ENCODE measurements at places on chromosomes 6 and 20.

DNA sequence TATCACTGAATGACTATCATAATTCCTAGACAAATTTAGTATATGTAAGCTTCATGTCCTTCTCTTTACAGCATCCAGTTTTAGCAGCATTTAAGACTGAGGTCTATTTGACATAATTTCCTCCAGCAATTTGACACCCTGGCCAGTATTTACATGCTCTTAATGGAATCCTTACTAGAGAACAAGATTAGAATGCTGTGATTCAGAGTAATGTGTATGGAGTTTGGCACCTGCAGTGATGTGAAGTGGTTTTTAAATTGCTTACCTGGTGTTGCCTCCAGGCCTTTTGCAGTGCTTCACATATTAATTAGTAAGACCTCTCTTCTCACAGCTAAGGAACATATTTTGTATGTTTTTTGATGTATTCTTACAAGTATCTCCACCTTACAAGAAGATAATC lies 9.8 kb downstream of the NKX2-4 start:
- DNase-seq = no peak

DNA sequence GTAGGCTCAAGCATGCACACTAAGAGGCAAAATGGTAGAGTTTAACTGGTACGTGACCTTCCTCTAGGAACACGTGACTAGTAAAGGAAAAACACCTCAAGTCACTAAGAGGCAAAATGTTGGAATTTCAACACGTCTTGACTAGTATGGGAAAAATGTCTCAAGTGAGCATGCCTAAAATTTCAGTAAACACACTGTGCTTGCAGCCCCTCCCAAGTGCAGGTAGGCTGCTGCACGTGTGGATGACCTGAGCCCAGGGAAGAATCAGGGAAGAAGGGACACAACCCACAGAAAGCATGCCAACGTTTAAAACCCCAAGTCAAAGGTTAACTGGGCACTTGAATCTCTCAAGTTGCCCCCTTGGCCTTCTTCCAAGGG lies 162.2 kb downstream of the TENT5A start:
- no peak for DNase-seq

DNA sequence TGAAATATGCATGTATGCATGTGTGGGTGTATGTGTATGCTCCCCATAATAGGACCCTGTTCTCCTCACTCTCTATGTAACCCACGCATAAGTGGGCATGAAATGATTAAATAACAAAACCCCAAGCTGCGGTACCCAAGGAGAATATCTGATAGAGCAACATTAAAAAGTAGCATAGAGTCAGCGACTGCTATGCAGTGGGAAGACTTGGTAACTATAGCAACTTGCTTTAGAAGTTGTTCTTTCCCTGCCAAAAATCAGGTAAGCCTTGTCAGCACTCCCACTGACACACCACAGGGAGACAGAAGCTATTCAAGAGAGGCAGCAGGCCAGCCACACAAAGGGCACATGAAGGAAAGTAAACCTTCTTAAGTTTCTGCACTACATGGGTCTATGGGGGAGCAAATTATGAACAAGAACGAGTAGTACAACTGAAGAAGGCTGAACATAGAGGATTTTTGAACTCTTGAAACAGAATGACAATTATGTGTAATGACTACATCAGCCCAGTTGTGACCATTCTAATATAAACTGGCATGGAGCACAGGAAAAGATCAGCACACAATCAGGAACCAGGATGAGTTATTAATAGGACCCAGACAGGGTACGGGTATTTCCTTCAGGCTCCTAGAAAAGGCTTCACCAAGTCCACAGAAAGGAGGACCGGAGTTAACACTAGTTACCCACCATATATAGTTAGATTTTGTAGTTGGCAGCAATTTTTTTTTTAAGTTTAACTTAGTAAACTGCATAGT lies 89.9 kb downstream of the GPR6 start:
- no peak for DNase-seq

DNA sequence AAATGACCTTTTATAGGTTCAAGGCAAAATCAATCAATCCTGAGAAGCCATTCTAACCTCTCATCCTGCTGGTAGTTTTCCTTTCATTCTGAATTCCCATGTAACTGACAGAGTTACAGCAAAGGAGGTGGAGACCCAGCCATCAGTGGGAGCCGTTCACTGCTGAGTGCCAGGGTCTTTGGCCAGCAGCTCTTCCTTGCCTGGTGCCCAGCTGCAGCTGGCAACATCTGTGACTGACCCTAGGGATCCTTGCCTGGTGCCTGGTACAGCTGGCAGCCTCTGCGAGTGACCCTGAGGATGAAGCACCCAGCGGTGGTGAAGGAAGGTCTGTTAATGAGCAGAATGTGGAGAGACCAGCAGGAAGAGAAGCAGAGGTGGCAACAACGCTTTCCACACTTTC lies 314.6 kb downstream of the THBS2 start:
- DNase-seq = no peak

DNA sequence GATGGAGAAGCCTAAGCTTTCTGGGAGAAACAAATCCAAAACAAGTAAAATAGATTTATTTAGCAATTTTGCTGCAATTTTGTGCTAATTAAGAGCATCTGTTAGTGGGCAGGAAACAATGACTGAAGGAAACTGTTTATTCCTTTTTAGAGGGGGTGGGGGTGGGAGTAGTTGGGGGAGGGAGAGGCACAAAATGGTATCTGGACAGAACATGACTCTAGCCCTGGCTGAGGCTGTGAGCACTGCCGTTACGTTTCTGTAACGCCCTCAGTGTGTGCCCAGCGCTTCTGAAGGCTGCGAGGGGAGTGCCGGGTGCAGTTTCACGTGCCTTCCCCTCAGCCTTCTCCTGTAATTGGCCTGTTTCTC lies 28.8 kb downstream of the METTL24 start:
- DNase-seq = peak; percentile 24

GRCh38 chr6:73521351-73521985 lies 636 bp upstream of the EEF1A1 start:
- DNase-seq = peak; percentile 64

GRCh38 chr20:44247586-44248409 lies 690 bp downstream of the GDAP1L1 start:
- peak; percentile 94 for DNase-seq

- DNase-seq = no peak
These were observed 263.5 kb downstream of the TMEM242 start for GRCh38 chr6:157059781-157060180.

DNA sequence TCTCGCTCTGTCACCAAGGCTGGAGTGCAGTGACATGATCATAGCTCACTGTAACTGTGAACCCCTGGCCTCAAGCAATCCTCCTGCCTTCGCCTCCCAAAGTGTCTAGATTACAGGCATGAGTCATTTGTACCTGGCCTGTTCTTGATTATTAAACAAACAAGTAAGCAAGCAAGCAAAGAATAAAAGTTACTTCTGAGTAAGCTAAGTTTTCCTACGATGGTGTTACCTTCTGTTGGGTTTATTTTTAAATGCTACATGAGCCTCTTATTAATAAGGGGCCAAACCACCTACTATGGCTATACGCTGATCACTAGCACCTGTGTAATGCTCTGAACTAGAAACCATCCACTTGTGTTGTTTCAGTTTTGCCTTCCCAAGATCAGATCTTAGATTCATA lies 50.8 kb downstream of the IL22RA2 start:
- DNase-seq = no peak

DNA sequence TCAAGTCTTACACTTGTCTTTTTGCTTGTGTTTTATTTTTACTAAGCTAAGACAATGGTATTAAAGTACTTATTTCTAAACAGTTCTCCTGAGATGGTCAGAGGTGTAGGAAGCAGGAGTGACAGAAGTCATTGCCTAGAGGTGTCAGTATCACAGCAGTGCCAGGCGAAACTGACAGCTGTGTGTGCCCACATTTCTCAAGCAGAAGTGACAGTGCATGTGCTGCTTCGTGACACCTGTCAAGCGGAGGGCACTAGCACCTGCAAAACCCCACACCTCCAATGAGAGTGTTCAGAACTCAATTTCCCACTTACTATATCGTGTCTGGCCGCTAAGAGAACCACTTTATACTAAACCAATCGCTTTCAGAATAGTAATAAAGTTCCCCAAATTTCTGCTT lies 82.8 kb downstream of the SLC23A2 start:
- DNase-seq = no peak

DNA sequence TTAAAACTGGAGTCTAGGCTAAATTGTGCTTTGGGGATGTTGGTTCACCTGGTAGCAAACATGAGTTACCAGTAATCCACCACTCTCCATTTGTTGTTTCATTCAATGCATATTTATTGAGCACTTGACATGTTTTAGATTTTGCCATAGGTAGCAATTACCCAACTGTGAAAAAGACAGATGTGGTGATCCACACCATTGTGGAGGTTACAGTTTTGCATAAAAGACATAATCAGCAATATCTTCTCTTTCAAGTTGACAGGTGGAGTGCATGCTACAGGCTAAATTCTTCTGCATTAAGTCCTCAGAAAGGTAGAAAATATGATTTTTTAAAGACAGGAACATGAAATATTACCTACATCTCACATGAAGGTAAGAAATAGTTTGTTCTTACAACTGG lies 143.0 kb upstream of the TSHZ2 start:
- DNase-seq = no peak

GRCh38 chr6:164569509-164569908 lies 739.9 kb downstream of the C6orf118 start:
- no peak for DNase-seq

DNA sequence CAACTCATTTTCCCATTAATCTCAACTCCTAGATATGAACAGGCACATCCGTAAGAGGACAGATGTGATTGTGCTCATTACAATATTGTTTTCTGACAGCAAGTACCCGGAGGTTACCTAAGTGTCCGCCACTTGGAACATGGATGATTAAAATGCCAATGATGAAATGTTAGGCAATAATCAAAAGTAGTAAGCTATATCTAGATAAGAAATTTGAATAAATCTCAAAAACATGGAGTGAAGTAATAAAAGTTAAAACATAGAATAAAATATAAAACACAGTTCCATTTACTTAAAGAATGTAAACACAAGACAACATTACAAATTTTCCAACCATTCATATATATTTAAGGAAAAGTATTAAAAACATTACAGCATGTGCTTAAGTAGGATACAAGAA lies 59.2 kb upstream of the LY86 start:
- DNase-seq = no peak

DNA sequence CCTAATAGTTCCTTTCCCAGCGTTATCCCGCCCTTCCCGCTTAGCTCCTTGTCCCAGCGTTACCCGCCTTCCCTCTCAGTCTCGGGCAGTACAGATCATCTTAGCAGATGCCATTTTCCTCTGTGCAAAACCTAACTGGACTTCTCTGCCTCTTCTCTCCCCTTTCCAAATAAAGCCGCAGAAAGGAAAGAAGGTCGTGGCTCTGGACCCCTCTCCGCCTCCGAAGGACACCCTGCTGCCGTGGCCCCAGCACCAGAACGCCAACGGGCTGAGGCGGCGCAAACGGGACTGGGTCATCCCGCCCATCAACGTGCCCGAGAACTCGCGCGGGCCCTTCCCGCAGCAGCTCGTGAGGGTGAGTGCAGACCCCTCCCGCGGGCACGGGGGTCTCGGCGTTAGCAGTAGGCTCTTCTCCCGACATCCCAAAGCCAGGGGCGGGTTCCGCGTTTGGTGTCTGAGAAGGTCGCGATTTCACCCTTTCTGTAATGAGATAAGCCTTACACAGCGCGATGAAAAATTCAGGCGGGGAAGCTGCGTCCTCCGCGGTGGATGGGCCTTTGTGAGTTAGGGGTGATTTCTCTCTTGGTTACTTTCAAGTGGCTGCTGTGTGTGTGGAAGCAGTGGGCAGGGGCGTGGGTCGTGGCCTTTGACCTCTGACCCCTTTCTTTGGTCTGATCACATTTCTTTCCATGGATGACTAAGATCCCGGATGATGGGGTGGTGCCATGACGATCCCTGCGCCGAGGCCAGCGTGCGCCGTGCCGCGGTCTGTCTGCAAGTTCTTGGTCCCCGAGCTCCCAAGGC lies 292.7 kb downstream of the TAF4 start:
- DNase-seq = no peak

DNA sequence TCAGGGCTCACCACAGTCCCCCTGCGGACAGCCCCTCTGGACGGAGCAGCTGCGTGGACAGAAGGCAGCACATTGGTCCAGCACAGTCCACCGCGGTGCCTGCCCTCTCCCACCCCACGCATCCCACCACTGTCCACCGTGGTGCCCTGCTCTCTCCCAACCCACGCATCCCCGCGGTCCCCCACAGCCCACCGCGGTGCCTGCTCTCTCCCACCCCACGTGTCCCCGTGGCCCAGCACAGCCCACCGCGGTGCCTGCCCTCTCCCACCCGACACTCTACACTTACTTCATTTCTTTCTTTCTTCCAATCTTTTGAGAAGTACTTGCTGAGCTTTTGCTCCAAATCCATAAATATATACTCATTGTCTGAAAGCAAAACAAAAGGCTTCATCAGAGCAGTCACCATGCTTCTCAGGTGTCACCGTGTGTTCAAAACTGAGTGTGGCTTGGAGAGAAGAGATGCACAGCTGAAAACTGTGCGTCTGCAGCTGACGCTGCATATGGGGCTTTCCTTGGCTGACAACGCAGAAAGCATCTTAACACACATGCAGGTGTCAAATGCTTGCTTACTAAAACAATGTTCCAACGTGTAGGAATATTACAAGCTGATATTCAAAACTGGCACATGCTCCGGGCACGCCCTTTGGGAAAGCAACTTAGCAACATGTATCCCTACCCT lies 11.8 kb downstream of the FRMD1 start:
- no peak for DNase-seq

DNA sequence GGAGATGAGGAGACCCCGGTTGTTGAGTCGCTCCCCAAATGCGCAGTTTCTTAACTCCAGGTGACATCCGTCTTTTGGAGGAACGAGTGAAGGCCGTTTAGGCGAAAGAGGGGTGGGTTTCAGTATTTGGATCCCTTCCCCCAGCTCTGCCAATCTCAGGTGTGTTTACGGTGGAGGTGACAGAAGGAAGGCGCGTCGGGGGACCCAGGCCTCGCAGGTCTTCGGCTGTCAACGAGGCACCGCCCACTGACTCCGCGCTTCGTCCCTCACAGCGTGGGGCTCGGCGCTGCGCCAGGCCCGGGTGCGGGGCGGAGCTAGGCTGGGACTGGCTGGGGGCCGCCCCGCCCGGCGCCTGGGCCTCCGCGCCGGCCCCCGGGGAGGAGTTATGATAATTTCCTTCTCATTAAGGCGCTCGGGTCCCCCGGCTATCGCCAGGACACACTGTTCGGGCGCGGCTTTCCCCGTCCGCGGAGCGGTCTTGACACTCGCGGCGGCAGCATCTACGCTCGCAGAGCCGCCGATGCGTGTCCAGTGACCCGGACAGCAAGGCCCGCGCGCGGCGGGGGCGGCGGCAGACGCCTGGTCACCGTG lies at the start of gene TFAP2C:
TSS of gene TFAP2C (plus strand) at position 434 of the 591 bp plus-strand sequence. CDS start 239 bp downstream, outside the sequence.
- peak; percentile 98 for DNase-seq

DNA sequence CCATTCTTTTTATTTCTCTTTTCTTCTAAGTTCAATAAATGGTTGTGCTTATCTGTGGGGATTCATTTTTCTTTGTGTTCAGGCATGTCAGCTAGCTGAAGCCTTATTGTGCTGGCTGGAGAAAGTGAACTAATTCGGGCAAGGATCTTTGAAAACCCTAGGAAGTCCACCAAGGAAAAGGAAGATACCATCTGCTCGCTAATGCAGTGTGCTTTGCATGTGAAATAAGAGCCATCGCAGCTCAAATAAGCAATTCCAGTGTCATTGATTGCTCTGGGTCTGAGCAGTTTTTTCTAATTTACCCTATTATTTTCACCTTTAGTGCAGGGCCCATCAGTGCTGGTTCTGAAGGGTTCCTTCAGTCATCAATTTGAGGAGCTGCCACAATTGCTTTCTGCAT lies 309.4 kb upstream of the SOX4 start:
- no peak for DNase-seq

GRCh38 chr6:11917951-11918738 lies 94.0 kb upstream of the HIVEP1 start:
- DNase-seq = no peak

GRCh38 chr6:87210979-87211378 lies 55.6 kb downstream of the ZNF292 start:
- no peak for DNase-seq

GRCh38 chr6:3742426-3743344 lies 8.8 kb downstream of the PXDC1 start:
- peak; percentile 73 for DNase-seq
